Renal cortex interstitium (tissue), 15 donors: ENCODE measurements at places on chromosomes 1 and 21. TPM values are rescaled to one million over a fixed set of nuclear protein-coding genes. Genes with fewer than 3 reads are reported as not detected.

ESPN gene
- polyA plus RNA-seq = 15.6 TPM

DMBX1 gene
- not detected for polyA plus RNA-seq

DENND2C gene
- polyA plus RNA-seq = 3.8 TPM

C1QTNF12 gene
- 7.5 TPM for polyA plus RNA-seq

ERG gene
- 19.8 TPM for polyA plus RNA-seq

ADORA1 gene
- polyA plus RNA-seq = 6.3 TPM

STUM gene
- polyA plus RNA-seq = 1.5 TPM

TFAP2E gene
- 1.6 TPM for polyA plus RNA-seq

CRYAA gene
- polyA plus RNA-seq = 0.50 TPM

TPTE gene
- not detected for polyA plus RNA-seq

RABGGTB gene
- 79.7 TPM for polyA plus RNA-seq

CELA3A gene
- not detected for polyA plus RNA-seq

ATP1A4 gene
- polyA plus RNA-seq = 0.32 TPM

GPR157 gene
- 0.98 TPM for polyA plus RNA-seq

CDK11B gene
- polyA plus RNA-seq = 37.7 TPM
